Stimulated activated CD4-positive, alpha-beta T cell treated with anti-CD3 and anti-CD28 coated beads, Interleukin-12 subunit alpha, Interleukin-12 subunit beta, amount 100 ng/mL, for 48 hours (primary cell): ENCODE measurements at places on chromosomes 4 and X.

DNA sequence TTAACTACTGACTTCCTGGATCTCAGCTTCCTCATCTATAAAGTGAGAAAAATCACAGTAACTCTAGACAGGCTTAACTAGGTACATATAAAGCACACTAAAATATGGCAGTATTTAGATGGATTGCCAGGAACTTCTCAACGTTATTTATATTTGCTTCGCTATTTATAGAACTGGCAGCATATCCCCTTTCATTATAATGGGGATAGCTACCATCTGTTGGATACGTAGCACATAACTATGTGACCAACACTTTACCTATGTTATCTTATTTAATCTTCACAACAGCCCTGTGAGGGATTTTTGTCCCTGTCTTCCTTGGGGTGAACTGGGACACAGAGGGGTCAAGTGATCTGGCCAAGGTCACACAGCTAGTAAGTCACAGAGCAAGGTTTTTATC, 64.6 kb downstream of the ENPEP start:
- no peak for DNase-seq

- DNase-seq, result no peak
Observed at GRCh38 chr4:84379917-84380641, 119.0 kb downstream of the NKX6-1 start.

DNA sequence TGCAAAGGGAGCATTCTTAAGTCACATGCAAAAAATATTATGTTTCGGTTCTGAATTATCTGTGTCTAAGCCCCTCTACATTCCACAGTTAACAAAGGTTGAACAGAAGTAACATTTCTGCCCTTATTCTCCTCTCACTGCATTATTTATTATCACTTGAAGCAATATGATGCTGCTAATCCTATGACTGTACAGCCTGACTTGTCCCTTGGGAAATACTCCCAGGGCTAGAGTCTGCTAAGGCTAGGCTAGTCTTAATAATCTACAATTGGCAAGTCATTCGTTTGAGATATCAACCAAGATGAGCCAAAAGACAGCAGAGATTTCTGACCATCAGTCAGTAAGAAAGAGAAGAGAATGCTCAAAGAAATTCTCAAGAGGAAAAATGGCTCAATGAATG, 226.9 kb upstream of the HCCS start:
- no peak for DNase-seq

GRCh38 chr4:135775909-135776308, 1574.3 kb upstream of the PABPC4L start:
- DNase-seq, result no peak

DNA sequence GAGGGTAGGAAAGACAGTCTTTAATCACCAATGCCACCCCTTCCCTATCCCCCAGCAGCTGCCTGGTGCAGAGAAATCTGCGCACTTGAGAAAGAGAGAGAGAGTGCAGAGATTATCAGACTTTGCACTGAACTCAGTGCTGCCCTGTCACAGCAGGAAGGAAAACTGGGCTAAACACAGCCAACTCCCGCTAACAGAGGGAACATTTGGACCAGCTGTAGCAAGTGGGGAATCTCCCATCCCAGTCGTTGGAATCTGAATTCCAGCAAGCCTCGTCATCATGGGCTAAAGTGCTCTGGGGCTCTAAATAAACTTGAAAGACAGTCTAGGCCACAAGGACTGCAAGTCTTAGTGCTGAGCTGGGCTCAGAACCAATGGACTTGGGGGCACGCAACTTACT, 168.7 kb downstream of the DLG3 start:
- DNase-seq, result no peak

- DNase-seq, result peak; percentile 60
Observed at GRCh38 chr4:153521999-153522801, 56.0 kb downstream of the TMEM131L start.

- DNase-seq, result no peak
Observed at GRCh38 chrX:12315526-12315925, 177.3 kb downstream of the FRMPD4 start.

DNA sequence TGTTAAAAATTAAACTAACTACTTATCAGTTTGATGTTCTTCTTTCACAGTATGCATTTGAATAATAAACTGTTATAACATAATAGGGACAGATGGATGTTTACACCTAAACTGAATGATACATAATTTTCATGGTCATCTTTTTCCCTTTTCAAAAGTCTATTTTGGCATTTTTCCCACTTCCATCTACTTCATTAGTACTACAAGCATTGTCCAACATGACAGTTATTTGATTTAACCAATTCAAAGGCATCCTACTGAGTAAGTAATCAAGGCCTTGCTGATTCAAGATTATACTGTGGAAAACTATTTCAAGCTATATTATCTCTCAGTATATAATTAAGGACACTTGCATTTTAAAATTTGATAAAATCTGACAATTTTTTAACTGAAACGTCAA, 212.9 kb downstream of the FAT4 start:
- no peak for DNase-seq

GRCh38 chrX:9166584-9166944, 132.6 kb upstream of the FAM9B start:
- no peak for DNase-seq

GRCh38 chr4:151865312-151865711, 104.5 kb upstream of the GATB start:
- no peak for DNase-seq
